ENCODE measurements at places on chromosomes 6 and 20. TPM values are rescaled to one million over a fixed set of nuclear protein-coding genes. Genes with fewer than 3 reads are reported as not detected.

GRCh38 chr6:25750906-25751305 lies 3.6 kb upstream of the SLC17A4 start:
- DNase-seq = no peak

- peak; percentile 86 for DNase-seq
Observed at GRCh38 chr20:38168791-38169589, 3.9 kb upstream of the TGM2 start.

GRCh38 chr20:24207803-24208300 lies 219.3 kb upstream of the GGTLC1 start:
- no peak for DNase-seq

GRCh38 chr6:15284743-15285142 lies 38.9 kb downstream of the JARID2 start:
- DNase-seq = no peak

DNA sequence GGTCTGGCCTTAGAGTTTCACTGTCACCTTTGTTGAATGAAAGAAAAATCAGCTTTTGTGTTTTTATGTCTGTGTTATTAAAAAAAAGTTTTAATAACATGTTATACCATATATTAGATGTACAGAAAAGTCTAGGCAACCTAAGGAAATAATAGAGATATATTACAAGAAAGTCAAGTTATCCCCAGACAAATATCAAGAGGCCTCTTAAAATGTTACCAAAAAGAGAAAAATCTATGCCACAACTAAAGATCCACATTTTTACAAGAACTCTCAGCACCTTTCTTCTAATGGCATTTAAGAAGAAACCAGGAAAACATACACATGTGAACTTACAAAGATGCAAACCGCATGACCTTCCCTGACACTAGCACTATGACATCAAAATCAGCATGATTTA lies 26.8 kb downstream of the RAMACL start:
- DNase-seq = no peak

DNA sequence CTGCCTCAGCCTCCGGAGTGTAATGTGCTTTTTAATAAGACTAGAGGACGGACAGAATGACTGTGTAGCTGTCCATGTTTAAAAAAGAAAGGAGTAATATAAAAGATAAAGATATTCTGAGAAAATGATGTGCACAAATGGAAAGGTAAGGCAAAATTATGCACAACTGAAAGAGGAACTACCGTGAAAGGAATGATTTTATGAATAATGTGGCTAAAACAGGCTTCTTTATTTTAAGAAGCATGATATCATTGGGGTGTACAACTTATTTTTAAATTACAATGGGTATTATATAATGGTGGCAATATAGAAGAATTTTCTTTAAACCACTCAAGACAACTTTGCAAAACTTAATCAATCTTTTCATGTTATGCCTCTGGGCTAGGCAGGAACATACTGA lies 78.1 kb downstream of the FIG4 start:
- DNase-seq = no peak

GRCh38 chr6:71733970-71734899 lies 152.1 kb upstream of the RIMS1 start:
- DNase-seq = no peak

GRCh38 chr20:2217857-2218539 lies 77.8 kb upstream of the TGM3 start:
- no peak for DNase-seq

DNA sequence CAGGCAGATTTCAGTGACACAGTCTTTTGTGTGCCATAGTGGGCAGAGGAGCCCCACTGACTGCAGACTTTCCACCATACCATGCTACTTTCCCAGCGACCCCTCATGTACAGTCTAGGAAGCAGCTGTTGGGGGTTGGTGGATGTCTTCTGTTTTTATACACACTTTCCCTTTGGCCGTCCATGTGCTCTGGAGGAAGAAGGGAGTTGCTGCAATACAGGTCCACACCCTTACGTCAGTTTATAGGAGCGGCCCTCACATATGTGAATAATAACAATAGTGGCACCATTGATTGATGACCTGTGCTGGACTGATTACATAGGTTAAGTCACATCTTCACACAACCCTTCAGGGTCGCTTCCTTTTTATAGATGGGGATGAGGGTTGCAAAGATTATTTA lies 17.5 kb upstream of the CCN2 start:
- no peak for DNase-seq

DNA sequence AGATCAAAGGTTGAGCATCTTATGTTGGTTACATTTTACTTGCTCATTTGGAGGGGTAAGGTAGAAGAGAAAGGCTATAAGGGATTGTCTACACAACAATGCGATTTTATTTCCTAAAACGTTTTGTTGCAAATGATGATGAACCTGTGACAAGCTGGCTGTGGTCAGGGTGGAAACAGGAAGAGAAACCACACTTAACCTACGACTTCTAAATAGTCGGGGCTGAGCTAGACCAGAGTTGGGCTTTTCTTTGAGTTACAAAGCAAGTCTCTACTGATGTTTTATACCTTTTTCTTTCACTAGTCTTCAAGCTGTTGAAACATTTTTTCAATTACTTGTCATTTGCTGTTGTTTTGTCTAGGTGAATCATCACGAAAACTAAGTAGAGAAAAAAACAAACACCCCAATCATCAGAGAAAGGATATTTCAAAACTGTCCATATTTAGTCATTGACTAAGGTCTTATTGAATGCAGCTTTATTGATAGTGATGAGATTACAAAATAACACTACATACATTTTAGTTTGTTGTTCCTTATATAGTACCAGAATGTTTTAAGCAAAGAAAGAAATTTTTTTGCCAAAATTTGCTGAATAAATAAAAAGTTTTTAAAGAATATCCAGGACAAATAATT lies 18.0 kb downstream of the KLHL31 start:
- DNase-seq = no peak

DNA sequence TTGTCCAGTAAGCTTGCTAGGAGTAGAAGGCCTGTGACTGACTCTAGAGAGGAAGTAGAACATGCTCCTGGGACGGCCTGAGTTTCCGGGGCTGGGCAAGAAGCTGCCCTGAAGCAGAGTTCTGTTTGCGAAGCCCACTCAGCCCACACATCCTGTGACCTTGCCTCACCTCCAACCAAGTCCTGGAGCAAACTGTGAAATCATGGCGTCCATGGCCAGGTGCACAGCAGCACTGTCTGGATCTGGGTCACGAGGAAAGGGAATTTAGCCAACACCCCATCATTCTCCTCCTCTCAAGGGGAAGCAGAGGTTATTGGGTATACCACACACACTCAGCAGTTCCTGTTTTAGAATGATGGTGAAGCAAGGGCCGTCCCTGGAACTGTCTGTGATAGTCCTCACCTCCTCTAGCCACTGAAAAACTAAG lies 87.5 kb downstream of the CRYBG1 start:
- DNase-seq = peak; percentile 85

DNA sequence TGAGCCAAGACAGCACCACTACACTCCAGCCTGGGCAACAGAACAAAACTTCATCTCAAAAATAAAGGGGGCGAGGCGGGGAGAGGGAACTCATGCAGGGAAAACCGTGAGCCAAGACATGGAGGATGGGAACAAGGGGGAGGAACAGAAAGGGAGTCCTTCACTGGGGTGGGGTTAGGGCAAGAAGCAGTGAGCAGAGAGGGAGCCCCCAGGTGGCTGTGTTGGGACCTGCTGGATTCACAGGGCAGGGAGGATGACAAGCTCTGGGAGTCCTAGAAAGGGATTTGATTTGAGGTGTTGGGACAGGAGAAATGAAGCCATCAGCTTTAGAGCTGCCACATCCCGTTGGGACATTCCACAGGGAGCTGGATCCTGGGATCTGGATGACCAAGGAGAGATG lies 90.6 kb upstream of the TOP1 start:
- no peak for DNase-seq

DNA sequence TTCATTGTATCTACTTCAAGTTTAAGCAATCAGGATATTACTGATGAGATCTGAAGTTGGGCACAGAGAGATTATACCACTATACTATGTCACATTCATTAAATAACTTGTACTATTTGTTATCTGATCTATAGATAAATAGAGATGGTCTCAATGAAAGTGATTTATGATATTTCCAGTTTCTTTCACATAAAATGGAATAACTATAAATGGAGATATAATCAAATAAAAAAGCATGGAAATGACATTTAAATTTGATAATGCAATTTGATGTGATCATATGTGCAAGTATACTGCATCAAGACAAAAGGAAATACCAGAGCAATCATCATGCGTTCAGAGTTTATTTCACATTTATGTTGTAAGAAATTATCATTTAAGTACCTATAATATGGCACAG lies 368.9 kb downstream of the PKHD1 start:
- no peak for DNase-seq

- DNase-seq = no peak
Observed at GRCh38 chr6:166777096-166777630, 150.1 kb upstream of the RPS6KA2 start.

GRCh38 chr6:161137320-161137719 lies 136.5 kb downstream of the AGPAT4 start:
- peak; percentile 43 for DNase-seq

DNA sequence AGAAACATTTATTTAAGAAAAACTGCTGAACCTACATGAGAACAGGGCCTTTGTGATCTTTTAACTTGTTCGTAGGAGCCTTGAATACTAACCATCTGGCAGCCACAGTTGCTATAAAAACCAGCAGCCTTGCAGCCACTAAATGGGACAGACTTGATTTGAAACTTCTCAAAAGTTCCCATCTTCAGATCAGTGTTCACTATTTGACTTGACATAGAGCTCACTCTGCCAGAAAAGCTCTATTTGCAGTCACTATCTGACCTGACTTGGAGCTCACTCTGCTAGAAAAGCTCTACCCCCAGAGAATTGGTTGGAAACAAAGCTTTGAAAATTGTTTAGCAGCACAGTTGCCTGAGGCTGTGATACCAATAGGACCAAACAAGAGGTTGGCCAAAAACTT lies 119.3 kb upstream of the F13A1 start:
- no peak for DNase-seq

- no peak for DNase-seq
Observed at GRCh38 chr6:153301602-153302001, 170.5 kb upstream of the RGS17 start.

DNA sequence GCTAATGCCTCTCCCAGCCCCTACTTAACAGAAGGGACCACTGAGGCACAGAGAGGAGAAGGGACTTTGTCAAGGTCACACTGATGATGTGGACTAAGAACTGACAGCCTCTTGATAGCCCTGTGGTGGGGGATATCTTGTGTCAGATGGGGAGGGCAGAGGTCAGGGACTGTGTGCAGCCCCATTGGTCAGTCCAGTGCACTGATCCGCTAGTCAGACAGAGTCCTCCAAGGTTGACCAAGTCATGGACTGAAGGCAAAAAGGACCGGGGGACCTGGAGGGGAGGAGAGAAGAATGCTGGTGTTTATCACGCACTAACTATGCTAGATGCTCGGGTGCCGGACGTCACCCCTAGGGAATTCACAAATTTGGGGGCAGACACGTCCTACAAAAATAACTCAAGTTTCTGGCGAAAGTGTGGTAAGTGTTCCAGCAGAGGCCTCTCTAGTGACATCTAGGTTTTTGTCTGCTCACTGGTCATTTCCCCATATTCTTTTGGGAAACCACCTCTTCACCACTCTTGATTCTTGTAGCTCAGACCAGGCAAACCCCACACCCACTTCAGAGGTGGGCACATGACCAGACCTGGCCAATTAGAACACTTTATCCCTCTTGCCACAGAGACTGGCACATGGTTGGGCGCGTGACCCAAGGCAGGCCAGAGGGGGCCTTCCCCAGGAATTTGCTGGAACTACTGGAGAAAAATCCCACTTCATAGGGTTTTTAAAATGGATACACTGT lies 21.0 kb downstream of the TCF15 start:
- DNase-seq = no peak

GRCh38 chr20:19658137-19658536 lies 99.9 kb upstream of the RIN2 start:
- no peak for DNase-seq

GRCh38 chr20:47362361-47363219 lies 6.1 kb upstream of the ZMYND8 start:
- DNase-seq = no peak

GRCh38 chr6:42925248-42925857 lies 3.9 kb upstream of the CNPY3 start:
- DNase-seq = no peak

GRCh38 chr6:109001291-109001894 lies 93.3 kb downstream of the SESN1 start:
- no peak for DNase-seq

DNA sequence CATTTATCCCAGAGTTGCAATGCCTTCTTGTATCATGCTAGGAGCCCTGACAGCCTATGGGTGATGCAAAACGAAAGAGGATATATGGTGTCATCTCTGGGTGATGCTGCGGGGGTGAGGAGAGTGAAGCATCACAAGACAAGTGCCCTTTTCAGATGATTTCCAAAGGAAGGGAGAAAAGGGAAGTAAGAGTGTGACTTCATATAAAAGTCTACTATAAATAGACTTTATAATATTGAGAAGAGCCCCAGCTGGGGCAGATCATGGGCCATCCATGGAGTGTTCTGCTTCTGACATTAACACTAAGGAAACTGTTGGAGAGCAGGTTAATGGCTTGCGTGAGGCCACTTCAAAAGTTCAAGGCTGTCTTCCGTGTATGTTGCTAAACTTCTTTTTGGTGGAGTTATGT lies 4.4 kb downstream of the CD83 start:
- DNase-seq = no peak

DNA sequence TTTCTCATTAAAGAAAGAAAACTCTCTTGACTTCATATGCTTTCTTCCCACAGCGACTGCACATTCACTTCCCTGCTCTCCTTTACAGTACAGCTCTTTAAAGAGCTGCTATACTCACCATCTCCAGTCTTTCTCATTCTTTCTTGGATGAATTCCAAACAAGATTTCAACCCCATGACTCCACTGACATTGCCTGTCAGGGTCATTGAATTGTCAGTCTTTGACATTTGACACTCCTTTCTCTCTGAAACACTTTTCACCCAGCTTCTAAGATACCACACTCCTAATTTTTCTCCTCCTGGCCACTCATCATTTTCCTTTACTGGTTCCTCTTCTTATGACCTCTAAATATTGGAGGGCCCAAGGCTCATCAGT lies 811 bp upstream of the ARMH2 start:
- no peak for DNase-seq

DNA sequence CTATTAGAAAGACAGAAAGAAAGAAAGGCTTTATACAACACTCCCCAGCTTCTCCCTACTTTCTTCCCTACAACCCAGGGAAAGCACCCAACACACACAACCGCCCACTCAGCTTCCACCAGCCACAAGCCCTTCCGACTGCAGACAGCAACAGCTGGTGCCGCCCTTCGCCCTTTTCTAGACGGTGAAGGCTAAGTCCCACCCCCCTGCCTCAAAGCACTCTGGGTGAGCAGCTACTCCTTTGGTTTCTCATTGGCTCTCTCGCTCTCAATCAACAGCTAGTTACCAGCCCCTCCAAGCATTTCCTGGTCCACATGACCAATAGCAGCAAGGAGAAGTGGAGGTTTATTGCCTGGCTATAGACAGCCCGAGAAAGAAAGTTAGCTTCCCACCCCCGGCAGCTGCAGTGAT lies 230.1 kb upstream of the MOCS1 start:
- no peak for DNase-seq

MAP1LC3A gene
- total RNA-seq = 61.0 TPM

MOG gene
- total RNA-seq = 2.0 TPM

TREML2 gene
- total RNA-seq = 0.22 TPM

COL11A2 gene
- total RNA-seq = 1.7 TPM

DEFB124 gene
- not detected for total RNA-seq

SASH1 gene
- 20.5 TPM for total RNA-seq

PNPLA1 gene
- total RNA-seq = not detected

CUTA gene
- 94.6 TPM for total RNA-seq

All from cardiac septum (tissue), 1 donor.